Stimulated activated CD4-positive, alpha-beta T cell treated with anti-CD3 and anti-CD28 coated beads, Interleukin-2, amount 100 ng/mL, for 24 hours (primary cell): ENCODE measurements at places on chromosomes 5 and 9.

GRCh38 chr9:116322521-116322920 is 168.9 kb downstream of the PAPPA start:
- no peak for DNase-seq

DNA sequence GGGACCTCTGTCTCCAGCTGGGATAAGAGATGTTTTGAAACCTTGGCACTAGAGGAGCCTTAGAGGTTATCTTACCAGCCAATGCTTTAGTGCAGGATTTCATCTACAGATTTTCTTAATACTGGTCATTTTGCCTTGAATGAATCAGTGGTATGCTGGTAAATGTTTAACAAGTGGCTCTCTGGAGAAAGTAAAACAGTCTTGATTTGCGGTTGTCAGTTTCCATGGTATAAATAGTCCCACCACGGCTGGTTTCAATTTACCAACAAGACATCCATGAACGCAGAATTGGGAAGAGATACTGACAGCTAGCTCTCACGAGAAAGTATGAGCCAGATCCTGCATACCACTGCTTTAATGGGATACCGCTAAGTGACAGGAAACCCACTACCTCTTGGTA is 56.7 kb upstream of the CXCL14 start:
- DNase-seq = no peak

DNA sequence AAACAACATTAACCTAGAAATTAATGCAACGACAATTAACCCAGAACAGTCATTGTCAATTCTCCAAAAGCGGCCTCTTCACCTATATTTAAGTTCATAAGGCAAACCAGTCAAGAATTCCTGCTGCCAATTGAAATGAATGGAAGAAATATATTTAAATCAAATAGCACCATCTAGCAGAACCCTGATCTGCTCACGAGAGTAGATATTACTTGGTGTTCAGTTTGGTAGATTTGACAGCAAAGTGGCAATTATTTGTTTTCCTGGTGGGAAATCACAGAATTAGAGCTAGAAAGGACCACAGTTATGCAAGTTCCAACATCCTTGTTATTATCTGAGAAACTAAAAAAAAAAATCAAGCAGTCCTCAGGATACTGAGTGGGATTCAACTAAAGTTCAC is 2.3 kb downstream of the SSBP2 start:
- DNase-seq = no peak

GRCh38 chr5:174412941-174413340 is 311.4 kb upstream of the MSX2 start:
- no peak for DNase-seq
